ENCODE measurements at places on chromosomes 2 and 18.

GRCh38 chr2:7007846-7008741, 90.9 kb downstream of the RNF144A start:
- DNase-seq, result no peak

- DNase-seq, result no peak
Measured at GRCh38 chr2:1162768-1163584, 212.3 kb downstream of the SNTG2 start.

DNA sequence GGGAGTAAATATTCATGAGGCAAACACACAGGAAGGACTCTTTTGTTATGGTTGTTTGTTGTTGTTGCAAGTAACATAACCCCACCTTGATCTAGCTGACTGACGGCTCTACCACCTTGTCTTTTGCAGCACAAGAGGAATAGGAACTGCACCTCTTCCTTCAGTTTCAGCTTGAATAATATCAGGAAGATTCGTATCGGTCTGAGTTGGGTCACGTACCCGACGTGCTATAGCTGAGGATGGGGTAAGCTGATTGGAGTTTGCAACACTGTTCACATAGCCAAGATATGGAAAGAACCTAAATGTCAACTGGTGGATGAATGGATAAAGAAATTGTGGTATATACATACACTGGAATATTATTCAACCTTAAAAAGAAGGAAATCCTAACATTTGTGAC, 14.5 kb upstream of the IL1RN start:
- DNase-seq, result no peak

DNA sequence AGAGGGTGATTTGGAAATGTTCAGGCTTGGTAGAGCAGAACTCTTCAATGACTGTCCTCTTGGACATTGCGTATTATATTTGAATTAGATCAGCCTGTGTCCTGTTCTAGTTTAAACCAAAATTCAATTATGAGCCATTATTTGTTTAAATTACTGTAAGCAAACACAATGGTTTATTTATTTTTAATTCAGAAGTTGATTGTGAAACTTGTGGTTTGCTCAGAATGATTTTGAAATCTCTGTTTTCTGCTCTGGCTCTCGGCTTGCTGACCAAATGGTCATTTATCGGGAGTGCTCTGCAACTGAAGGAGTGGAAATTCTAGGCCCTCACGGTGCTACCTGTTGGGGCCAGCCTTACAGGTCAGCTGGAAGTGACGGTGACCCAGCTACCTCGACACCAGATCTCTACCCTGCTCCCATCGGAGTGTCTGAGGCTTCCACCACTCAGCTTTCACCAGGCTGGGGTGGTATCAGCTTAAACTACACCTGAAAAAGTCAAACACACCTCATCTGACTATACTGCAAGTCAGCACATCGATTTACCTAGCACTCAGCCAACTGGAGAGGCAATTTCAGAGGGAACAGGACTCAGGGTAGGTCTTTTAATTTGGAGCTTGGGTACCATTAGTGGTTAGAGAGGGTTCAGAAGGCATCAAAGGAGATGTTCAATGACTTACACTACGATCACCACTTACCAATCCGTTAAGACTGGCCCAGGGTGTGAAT, 36.8 kb upstream of the GPD2 start:
- DNase-seq, result peak; percentile 55

DNA sequence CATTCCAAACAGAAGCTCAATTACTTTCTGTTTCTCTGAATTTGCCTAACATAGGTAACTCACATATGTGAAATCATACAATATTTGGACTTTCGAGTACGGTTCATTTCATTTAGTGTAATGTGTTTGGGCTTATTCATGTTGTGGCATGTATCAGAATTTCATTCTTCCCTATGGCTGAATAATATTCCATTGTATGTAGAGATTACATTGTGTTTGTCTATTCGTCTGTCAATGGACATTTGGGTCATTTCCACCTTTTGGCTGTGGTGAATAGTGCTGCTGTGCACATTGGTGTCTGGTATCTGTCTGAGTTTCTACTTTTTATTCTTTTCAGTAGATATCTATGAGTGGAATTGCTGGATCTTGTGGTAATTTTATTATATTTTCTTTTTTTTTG, 43.9 kb downstream of the LBH start:
- DNase-seq, result no peak

DNA sequence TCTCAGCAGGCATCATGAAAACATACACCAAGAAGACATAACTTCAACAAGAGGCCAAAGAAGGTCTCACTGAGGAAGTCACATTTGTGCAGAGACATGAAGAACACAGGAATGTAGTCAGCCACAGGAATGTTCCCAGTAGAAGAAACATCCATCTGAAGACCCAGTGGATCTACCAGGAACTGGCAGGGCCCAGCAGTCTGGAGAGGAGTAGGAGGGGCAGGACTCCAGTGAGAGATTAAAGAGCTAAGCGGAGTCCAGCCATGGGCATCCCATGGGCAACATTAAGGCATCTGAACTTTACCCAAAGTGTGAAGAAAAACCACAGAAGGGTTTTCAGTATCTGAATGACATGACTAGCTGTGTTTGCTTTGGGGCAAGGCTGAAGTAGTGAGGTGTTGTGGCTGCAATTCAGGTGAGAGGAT, 103.1 kb downstream of the UPP2 start:
- no peak for DNase-seq

- no peak for DNase-seq
Measured at GRCh38 chr2:147630585-147630984, 214.2 kb upstream of the ACVR2A start.

DNA sequence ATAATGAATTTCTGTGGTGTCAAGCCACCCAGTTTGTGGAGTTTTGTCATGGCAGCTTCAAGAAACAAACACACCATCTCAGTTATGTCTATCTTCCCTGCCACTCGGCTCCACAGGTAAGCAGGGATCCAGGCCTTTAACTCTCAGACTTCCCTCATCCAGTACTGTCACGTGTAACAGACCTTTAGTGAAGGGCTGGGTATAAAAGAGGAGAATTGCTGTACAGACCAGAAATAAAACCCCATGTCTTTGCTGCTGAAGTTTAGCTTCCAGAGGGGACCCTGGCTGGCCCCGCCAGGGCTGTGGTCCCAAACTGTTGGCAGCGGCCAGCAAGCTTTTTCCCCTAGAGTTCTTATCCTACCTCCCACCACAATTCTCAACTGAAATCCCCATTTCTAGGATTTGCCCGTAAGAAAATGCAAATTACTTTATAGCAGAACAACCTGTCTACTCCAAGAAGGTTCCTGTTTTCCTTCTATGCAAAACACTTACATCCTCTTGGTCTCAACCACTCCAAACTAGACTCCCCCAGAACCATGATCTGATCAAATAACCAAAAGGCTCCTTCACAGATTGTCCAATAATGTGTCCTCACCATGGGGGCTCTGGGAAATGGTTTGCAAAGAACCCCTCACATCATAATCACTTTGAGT, 438.0 kb upstream of the ID2 start:
- no peak for DNase-seq

GRCh38 chr18:58512648-58513588, 116.0 kb downstream of the ALPK2 start:
- DNase-seq, result no peak

GRCh38 chr2:81235601-81236000, 931.0 kb upstream of the LRRTM1 start:
- no peak for DNase-seq

GRCh38 chr2:105248316-105249070, 7.0 kb downstream of the GPR45 start:
- DNase-seq, result no peak

GRCh38 chr2:236557306-236558030, 12.2 kb upstream of the ACKR3 start:
- DNase-seq, result no peak

DNA sequence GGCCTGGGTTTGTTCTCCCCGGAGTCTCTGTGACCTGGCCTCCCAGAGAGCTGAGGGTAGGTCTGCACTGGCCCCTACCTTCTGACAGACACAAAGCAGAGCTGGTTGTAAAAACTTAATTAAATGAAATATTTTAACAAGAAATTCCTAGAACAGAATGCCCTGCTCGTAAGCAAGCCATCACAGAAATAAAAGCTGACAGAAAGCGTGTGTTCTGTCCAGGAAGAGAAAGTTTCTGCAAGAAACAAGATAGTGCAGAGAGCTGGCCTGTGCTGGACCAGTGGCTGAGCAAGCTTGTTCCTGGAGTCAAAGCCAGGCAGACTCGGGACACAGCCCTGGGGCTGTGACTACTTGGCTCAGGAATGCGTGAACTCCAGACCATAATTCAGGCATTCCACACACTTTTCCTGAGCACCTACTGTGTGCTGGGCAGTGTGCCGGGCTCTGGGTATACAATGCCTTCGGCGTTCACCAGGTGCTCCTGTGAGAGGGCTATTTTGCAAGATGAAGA, 51.6 kb downstream of the APOB start:
- no peak for DNase-seq

DNA sequence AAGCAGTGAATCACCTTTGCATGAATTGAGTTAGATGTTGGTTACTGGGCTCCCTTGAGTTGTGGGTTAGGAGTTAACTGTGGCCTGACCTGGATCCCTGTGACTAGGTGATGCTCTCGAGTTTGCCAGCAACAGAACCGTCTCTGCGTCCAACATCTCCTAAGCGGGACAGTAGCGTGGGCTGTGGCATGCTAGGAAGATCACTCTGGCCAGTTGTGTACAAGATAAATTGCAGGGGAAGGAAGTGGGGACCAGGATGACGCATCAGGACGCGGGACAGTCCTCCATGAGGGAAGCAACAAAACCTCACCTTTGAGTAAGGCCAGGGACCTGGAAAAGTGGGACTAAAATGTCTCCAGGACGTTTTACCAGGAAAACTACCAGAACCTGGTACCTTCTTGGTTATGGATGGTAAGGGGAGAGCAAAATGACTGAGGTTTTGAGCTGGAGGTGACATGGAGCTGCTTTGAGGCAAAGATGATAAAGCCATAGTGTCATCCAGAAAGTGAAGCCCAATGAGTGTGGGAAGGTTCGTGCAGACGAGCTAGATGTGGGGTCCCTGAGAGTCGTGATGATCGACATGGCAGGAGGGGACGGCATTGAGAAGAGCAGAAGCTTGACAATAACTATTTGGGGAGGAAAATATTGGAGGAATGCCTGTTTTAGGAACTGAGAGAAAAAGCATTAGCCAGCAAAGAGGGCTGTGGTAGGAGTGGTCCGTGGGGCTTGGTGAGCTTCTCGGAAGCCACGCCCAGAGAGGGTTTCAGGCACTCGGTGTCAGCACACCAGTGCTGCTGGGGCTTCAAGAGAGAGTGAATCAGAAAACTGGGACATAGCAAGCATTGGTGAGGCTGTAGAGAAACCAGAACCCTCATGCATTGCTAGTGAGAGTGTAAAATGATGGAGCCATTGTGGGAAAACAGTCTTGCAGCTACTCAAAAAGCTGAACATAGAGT, 95.1 kb downstream of the SMAD7 start:
- no peak for DNase-seq

DNA sequence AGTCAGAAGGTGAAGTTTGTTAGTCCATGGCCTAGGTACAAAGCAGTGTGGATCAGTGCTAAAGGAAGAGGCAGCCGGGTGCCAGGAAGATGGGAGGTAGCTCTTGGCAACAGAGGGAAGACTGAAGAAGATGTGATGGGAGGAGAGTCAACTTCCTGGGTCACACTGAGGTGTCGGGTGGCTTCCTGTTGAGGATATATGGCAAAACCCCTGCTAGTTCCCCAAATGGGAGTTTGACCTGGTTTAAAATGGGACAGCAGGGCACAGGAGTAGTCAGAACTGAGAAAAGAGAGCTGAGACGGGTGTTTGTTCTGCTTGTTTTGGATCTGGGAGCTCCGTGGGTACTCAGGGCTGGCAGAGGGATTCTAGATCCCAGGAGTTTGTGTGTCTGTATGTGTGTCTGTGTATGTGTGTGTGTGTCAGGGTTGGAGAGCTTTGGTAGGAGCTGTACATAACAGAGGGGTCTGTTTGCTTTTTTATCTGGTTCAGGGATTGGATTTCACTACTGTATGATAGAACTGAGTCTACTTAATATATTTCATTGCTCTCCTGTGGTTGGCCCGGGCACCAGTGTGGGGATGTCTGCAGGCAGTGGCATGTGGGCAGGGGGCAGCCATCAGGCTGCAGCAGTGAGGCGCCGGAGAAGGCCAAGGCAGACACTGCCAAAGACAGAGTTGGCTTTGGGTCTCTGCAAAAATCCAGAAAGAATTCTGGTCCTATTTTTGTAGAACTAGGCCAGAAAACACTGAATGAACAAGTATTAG, 17.1 kb downstream of the MXD1 start:
- DNase-seq, result no peak

- peak; percentile 60 for DNase-seq
Measured at GRCh38 chr2:224039080-224039769, at the start of gene SERPINE2. SERPINE2 (minus strand) TSS chr2:224039286; CDS start chr2:224001900, 37,386 bp downstream.

DNA sequence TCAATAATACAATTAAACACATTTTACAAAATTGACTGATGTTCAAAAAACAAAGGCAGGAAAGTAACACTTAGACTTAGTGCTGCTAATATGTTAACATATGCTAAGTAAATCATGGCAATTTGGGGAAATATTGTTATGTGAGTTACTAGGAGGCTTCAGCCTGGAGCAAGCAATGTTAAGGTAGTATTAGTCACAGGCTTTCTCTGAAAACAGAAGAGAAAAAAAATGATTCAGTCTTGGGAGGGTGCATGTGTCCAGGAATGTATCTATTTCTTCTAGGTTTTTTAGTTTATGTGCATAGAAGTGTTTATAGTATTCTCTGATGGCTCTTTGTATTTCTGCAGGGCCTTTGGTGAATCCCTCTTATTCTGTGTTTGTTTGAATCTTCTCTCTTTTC, 345.8 kb upstream of the TFPI start:
- no peak for DNase-seq

DNA sequence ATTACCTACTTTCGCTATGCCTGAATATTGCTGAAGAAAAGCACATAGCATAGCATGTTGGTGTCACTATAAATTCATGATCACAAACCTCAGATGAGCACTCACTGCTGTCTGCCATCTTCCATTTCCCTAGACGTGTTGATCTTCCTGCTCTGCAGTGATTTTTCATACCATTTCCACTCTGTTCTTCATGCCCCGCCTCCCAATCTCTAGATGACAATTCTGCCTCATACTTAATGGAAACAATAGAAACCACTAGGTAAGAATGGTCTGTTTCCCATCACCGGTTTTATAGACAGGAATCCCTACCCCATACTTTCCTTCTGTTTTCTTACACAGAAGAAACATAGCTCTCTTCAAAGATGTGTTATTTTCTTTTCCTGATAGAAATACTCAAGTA, 63.8 kb downstream of the PIK3C3 start:
- DNase-seq, result no peak

DNA sequence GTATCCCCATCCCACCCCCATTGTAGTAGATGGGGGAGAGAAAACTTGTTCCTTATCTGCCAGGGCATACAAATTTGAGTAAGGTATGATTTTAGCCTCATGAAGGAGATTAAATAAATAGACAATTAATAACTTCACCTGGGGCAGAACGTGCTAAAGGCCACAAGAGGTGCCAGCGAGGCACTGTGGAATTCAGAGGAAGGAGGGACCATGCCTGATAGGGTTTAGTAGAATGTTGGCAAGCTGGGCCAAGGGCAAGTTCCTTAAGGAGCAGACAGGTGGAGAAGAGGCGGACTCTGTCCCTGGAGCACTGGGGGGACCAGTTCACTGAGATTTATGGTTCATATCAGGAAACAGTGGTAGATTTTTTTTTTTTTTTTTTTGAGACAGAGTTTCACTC, 22.5 kb downstream of the STAMBP start:
- no peak for DNase-seq

GRCh38 chr2:29033172-29033571, 41.2 kb downstream of the PCARE start:
- no peak for DNase-seq
